ENCODE measurements at places on chromosomes 1 and 21.

DNA sequence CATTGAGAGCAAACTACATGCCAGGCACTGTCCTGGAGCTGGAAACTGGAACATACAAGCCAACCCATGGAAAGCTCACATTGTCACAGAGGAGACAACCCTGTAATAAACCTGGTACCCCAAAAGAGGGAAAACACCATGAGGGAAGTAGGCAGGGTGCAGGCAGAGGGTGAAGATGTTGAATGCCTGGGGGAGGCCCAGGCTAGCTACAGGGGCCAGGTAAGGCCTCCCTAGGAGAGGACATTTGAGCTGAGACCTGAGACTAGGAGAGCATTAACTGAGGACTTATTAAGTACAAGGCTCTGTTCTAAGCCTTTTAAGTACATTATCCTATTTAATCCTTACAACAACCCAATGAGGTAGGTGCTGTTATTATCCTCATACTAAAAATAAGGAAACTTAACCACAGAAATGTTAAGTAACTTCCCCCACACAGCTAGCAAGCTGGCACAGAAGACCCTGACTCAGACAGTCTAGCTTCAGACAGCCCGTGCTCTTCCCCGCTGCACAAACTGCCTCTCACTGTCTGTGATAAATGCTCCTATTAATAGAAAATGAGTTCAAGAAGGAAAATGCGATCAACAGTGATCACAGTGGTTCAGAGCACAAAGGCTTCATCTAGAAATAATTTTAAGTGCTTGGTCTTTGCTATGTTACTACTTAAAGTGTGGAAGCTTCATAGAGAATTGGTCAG, 41.8 kb downstream of the ZNF281 start:
- DNase-seq, result no peak

DNA sequence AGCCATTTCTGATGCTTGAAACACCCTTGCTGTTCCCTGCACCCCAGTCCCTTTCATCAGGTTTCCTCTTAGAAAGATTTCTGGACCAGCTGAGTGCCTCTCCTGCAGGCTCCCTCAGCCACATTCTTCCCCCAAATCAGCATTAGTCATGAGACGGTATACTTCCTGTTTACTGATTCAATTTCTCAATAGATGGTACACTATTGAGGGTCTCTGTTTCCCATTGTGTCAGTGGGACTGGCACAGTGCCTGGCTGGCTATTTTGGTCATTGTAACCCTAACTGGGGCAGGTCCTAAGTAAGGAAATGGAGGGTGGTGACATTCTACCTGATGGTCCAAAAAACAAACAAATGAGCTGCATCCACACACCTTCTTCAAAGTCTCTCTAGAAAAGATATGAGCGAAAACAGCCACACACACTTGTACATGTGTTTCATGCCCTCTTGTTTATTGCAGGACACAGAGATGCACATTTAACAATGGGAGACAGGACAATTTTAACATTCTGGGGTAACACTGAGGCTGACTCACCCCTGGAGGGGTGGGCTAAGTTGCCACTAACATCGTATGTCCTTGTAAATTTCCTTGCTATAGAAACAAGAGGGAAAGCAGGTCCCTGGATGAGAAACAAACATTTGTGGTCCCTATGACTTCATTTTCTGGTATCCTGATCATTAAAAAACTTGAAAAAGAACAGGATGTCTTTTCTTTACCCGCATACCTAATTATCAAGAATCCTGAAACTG, 77.5 kb downstream of the RRAGC start:
- DNase-seq, result no peak

DNA sequence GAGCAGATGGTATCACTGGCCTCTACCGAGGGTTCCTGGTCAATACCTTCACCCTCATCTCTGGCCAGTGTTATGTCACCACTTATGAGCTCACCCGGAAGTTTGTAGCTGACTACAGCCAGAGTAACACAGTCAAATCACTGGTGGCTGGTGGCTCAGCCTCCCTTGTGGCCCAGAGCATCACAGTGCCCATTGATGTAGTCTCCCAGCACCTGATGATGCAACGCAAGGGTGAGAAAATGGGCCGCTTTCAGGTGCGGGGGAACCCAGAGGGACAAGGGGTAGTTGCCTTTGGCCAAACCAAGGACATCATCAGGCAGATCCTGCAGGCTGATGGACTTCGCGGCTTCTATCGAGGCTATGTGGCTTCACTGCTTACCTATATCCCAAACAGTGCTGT, 6.1 kb downstream of the SLC25A44 start:
- no peak for DNase-seq

- DNase-seq, result no peak
Measured at GRCh38 chr1:42128964-42129363, 24.2 kb upstream of the GUCA2B start.

DNA sequence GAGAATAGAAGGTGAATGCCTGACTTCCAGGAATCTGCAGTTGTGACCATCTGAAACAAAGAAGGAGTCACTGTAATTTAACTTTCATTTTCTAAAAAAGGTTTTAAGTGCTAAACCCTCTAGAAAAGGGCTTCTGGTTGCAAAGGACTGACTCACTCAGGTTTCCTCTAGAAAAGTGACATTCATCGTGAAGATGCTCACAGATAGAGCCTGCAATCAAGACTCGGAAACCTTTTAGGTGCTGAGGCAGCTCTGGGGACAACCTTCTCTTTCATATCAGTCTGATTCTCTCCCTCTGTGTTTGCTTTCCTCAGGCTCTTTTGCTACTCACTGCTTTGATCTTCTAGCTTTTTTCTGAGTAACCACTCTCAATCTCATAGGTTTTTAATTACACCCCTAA, 8.2 kb downstream of the BCL9 start:
- DNase-seq, result no peak

GRCh38 chr1:227805606-227806197, 9.8 kb upstream of the PRSS38 start:
- no peak for DNase-seq

- DNase-seq, result no peak
Measured at GRCh38 chr1:67135354-67135753, 584 bp upstream of the C1orf141 start.

DNA sequence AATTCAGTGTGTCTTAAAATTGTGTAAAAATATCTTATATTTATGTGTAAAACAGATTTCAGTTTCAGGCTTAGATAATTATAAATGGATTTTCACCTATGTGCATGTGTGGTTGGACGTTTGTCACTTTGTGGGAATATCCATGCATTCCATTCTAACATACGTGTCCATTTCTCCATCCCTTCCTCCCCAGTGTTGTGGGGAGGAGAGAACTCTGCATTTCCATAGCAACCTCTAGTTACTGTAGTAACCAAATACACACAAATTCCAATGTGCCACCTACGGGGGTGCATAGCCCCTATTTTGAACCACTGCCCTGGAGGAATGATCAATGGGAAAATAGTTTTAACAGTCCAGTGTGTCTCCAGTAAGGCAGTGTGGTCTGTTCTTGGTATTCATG, 79.0 kb downstream of the RASAL2 start:
- DNase-seq, result no peak

DNA sequence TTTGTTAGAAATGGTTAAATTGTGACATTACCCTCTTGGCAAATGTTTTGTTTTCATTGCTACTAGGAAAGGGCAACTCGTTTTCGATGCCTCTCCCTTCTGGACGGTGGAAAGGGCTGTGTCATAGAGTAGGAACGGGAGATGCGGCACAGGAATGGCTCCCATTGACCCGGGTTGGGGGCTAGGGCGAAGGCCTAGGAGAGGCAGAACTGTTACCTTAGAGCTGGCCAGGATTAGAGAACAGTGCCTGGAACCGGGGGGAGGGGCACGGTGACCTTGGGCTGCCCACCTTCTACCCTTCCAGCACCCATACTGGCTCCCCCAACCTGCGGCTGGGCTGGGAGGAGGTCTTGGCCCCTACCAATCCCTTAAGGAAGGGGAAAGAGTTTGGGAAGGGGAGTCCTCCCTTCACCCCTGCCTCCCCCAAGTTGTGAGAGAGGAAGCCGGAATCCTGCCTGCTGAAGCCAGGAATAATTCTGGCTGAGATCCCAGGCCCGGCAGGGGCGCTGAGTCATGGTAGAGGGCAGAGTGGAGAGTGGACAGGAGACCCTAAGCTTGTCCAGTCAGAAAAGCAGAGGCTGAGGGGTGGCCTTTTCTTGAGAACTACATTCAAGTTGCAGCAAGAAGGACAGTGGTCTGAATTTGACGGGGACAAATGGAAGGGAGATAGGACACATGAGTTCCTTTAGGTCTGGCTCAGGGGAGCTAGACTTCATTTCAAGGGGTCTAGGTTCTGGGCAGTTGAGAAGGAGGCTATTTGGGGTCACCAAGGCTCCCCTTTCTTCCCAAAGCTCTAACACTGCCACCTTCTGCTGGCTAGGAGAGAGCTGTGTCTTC, 8.2 kb downstream of the LMNA start:
- DNase-seq, result no peak

- no peak for DNase-seq
Measured at GRCh38 chr1:1084372-1085170, 10.5 kb upstream of the RNF223 start.

DNA sequence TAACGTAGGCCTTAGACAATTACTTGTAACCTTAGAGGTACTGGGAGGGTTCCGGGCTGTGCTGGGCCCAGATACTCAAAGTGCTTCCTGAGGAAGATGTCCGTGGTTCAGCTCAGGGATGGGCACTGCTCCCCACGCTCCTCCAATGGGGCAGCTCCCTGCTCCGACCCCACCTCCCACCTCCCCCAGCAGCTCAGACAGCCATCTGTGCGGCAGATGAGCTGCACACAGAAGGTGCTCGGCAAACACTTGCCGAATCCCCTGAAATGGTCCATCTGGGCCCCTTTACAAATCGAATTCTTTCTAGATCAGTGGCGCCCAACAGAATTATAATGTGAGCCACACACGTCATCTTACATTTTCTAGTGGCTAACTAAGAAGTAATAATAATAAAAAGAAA, 242.4 kb upstream of the RAB4A start:
- no peak for DNase-seq
